ENCODE measurements at places on chromosomes 3 and 15.

GRCh38 chr15:81286621-81287121, 37.3 kb downstream of the STARD5 start:
- no peak for DNase-seq

DNA sequence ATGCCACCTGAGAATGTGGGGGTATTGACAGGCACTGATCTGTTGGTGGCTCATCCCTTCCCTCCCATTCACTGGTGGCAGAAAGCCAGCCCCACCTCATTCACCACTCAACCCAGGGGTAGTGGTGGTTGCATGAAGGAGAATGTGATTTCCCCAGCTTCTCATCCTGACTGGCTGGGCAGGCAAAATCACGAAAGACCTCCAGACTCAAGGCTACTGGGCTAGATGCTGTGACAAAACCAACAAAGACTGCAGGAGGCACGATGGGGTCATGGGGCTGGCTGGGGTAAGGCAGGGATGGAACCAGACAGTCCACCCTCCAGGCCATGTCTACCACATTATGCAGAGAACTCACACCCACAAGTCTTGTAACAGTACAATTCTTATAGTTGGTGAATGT, 33.9 kb downstream of the FSTL1 start:
- DNase-seq = no peak

- DNase-seq = peak; percentile 9
Measured at GRCh38 chr3:190326930-190327329, 4.7 kb upstream of the CLDN1 start.

GRCh38 chr3:33795131-33795530, 3.3 kb upstream of the PDCD6IP start:
- no peak for DNase-seq

DNA sequence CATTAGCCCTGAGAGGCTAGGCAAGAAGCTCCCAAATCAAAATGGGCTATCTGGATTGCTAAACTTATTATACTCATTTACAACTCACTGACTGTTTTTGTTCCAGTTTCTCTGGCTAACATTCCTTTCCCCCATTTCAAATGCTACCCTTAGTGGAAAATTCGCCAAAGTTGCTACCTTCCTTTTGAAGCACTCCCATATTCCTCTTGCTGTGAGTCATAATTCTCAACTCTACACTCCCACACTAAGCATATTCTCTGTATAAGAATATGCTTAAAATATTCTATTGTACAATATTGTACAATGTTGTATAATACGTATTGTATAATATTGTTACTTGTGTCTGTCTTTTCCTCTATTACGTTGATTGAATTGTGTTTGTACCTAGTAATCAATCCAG, 398.6 kb downstream of the PYDC2 start:
- DNase-seq = no peak

GRCh38 chr3:134594331-134594741, 56.5 kb downstream of the KY start:
- DNase-seq = no peak

DNA sequence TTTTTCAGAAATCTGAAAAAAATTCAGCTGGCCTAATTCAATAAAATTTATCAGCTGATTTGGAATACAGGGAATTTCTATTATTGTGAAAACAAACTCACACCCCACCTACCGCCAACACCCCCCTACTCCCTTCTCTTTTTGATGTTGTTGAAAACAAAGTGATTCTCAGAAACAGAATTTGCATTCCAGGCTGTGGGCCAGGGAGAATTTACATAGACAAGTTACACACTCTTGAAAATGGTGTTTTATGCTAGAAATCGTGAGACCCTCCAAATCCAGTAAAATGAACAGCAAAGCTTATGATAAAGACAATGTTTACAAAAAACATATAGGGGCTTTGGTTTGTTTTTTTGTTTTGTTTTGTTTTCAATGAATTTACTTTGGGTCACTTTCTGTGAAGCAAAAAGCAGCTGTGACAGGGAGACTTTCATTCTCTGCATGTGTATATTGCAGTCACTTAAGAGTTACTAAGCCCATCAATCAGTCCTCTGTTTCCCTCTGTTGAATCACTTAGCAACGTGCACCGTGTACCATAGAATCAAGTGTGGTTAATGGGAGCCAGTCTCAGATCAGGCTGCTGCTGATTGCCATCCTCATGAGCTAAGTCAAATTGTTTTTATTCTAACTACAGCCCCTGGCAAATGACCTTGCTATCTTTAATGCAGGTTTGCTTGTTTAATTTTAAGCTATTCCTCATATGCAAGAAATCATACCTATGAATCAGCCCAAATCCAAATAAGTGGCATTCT, 159.8 kb downstream of the ALCAM start:
- DNase-seq = peak; percentile 34

- DNase-seq = no peak
Measured at GRCh38 chr3:150260398-150260710, 147.7 kb upstream of the TSC22D2 start.

- DNase-seq = peak; percentile 50
Measured at GRCh38 chr3:114770874-114771273, 376.2 kb downstream of the ZBTB20 start.

- DNase-seq = no peak
Measured at GRCh38 chr3:50336452-50337174, 4.0 kb downstream of the RASSF1 start.

- DNase-seq = no peak
Measured at GRCh38 chr3:140344601-140345205, 333.2 kb upstream of the TRIM42 start.

GRCh38 chr3:171846597-171846996, 3.4 kb downstream of the TMEM212 start:
- no peak for DNase-seq

DNA sequence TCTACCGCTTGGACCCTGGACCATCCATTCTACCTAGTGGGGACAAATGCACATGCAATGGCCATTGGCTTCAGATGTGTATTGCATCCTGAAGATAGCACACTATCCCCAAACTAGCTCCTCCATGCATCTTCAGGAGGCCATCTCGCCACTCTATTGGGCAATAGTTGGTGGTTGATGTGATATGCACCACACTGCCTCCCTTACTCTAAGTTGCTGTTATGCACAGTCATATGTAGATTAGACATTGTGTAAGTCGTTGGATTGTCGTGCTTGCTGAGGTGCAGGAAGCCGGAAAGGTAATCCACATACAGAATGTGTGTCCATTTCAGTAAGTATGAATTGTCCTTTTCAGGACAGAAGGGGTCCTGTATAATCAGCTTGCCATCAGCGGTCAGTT, 26.7 kb upstream of the PLA2G4D start:
- no peak for DNase-seq

DNA sequence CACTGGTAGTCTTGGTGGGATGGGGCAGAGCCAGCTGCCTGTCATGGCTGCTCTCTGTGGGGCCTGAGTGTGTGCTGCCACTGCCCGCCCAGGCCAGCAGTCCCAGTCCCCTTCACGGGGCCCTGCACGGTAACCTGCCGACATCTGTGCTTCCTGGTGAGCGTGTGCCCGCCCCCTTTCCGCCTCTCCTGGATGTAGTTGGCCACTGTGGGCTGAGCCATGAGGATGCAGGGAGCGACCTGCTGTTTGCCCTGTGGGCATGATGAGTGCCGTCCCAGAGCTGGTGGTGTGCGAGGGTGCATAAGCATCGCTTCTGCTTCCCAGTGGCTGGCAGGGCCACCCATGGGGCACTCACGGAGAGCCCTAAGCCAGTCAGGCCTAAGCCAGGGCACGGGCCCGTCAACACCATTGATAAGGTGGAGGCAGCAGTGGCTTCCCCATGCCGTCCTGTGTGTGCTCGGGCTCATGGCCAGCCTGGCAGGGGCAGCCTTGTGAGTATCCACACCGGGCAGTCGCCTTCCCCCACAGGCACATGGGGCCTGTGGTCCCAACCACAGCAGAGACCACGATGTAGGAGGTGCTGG, 14.6 kb downstream of the PLXNA1 start:
- DNase-seq = no peak

GRCh38 chr3:13700889-13701288, 152.0 kb downstream of the FBLN2 start:
- DNase-seq = no peak

DNA sequence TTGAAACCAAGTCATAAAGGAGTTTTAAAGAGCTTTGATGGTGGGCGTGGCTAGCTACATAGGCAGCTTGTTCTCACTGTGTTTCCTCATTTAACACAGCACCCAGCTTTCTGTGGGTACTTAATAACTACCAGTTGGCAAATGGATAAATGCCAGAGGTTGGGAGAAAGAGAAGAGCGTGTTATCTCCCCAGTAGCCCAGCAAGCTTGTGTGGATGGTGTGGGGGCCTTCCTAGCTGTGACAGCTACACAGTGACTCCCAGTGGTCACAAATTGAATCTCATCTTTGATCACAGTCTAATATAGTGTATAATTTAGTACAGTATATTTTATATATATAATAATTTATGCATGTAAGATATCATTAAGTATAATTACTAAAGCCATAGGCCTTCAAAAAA, 984.1 kb downstream of the EPHA3 start:
- DNase-seq = no peak

- DNase-seq = no peak
Measured at GRCh38 chr15:101620671-101621070, 31.5 kb downstream of the TM2D3 start.

GRCh38 chr3:58305882-58306711, at the start of the genes HTD2 and RPP14:
Gene HTD2, plus strand, starts transcription at chr3:58306520. Its CDS starts 11,094 bp downstream, at chr3:58317614.
Gene RPP14, plus strand, starts transcription at chr3:58306245. Its CDS starts 4,085 bp downstream, at chr3:58310330.
- DNase-seq = peak; percentile 96

- DNase-seq = no peak
Measured at GRCh38 chr15:40413036-40413435, 7.4 kb downstream of the IVD start.

DNA sequence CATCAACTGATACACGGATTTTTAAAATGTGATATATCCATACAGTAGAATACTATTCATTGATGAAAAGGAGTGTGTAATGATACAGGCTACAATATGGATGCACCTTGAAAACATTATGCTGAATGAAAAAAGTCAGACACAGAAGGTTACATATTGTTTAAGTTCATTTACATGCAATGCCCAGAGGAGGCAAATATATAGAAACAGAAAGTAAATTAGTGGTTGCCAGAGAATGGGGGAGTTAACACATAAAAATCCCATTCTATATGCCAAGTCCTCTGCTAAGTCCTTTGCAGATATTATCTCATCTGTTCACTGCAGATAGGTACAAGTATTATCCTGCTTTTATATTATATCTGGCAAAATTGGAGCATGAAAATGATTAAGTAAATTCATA, 22.1 kb upstream of the CDIN1 start:
- no peak for DNase-seq

DNA sequence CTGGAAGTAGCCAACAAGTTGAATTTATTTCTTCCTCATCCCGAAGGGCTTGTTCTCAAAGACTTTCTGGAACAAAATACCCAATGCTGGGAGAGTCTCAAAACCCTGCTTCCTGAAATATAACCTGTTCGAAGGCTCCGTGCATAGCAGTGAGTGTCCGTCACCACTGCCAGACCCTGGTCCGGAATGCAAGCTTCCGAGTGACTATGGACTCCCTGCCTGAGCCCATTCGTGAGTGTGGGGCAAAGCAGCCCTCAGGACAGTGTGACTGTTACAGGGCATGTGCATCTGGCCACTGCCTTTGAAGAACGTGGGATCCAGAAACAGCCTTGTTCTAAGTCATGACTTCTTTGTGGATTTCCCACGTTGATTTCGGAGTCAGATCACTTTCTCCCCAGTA, 214.5 kb upstream of the IGF1R start:
- DNase-seq = no peak

DNA sequence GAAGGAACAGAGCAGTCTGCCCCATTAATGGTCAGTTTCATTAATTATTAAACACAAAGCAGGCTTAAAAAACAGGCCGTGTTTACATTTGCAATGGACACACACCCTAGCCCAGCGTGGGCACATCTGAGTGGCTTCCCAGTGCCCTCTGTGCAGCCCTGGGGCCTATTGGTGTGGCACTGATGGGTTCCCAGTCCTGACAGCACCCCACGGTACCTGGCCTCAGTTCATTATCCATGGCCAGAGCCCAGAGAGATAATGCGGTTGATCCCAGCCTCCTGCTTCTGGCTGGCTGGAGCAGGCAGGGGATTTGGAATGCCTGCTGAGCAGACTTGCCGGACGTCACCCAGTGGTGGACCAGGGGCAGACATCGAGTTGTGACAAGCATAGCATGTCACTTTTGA, 110.5 kb upstream of the ABHD17C start:
- no peak for DNase-seq

- peak; percentile 91 for DNase-seq
Measured at GRCh38 chr3:184168363-184169120, 6.1 kb upstream of the AP2M1 start.

DNA sequence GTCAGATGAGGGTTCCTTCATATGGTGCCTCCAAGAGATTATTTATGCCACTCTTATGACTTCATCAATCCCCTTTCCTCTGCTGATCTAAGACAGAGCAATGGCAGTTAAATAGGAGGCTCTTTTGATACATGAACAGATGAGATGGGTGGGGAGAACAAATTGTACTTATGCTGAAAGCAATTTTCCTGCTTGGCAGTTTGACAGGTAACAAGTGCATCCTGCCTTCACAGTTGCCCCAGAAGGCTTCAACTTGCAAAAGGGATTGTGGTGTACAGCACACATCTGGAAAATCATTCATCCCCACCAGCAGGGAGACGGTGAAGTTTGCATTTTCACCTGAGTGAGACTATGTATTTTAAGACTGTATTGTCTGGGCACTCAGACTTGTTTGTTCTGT, 27.3 kb downstream of the ENTPD3 start:
- DNase-seq = no peak

- peak; percentile 24 for DNase-seq
Measured at GRCh38 chr15:75570126-75570845, 8.8 kb downstream of the PTPN9 start.

DNA sequence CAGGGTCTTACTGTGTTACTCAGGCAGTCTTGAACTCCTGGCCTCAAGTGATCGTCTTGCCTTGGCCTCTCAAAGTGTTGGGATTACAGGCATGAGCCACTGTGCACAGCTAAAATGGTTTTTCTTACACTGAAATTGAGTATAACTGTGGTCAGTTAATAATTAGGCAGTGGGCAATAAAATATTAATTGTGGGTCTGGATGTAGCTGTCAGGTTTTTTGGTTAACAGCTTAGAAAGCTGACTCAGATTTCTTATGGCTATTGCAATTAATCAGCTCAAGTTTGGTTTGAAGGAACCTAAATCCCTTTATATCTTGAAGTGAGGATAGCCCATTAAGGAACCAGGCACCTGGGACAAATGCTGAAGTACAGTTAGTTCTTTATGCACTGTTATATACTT, 73.8 kb upstream of the LRRFIP2 start:
- no peak for DNase-seq

DNA sequence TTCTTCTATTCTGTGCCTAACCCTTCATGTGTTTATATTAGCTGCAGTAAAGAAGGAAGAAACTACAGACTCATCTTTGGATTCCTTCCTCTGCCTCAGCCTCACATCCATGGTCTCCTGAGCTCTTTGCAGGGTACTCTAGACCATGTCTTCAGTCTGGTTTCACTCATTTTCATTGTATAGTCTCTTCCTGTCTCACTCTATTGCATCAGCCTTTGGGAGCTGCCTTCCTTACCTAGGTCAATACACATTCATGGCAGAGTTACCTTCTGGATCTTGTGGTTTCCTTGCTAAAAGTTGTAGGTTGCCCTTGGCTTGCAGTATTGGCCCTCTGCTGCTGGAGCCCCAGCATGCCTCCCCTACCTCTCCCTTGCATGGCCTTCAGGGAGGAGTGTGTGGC, 31.5 kb upstream of the SCAANT1 start:
- no peak for DNase-seq

- no peak for DNase-seq
Measured at GRCh38 chr3:100988080-100988479, 5.1 kb downstream of the ABI3BP start.

Measured in EL (cell line).